ENCODE measurements at places on chromosomes 5 and 9.

DNA sequence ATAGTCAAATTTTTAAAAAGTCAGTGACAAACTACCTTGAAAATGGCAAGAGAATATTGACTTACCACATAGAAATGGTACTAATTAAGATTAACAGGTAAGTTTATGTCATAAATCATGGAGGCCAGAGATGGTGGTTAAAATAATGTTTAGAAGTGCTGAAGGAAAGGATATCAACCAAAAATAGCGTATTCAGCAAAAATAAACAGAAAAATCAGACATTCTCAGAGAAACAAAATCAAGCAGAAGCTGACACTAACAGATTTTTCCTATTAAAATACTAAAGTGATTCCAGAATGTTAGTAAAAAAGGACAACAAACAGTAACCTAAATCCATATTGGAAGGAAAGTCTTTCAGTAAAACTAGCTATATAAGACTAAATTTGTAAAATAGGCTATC, 959.9 kb upstream of the CDH10 start:
- no peak for DNase-seq
- H3K4me1 ChIP-seq: no peaks in the 10 kb centered on the region

DNA sequence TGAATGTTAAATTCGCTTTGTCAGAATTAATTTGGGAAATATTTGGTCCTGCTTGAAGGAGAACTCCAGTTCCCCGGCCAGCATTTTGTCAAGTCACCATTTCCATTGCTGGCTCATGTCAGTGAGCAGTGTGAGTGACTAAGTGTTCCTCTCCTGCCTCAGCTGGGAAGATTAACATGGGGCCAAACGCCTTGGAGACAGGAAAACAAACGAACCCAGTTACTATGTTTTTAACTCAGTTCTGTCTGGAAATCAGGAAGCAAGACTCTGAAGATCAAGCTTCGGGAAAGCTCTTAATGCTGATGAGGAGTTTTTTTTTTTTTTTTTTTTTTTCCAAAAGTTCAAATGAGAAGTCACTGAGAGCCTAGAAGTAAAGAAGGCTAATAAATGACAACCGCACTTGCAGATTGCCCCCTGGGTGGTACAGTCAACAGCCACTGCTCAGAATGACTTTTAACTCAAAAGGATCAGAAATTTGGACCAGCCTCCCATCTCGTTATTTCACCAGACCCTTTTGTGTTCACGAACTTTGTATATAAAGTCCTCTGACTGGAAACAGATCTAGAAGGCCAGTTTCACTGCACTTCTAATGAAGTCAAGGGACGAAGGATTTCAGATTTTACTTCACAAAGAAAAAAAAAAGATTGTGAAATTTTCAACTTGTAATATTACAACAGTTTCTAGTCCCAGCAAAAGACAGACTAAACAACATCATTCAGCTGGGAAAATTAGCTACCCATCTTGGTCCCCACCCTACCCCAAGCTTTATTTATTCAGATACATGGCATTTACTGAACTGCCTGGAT, 121.3 kb downstream of the LHFPL2 start:
- H3K4me1 ChIP-seq: peaks cover 42% of the 10 kb centered on the region
- H3K27ac ChIP-seq: peak overlapping the region; percentile 92
- no peaks in the 10 kb centered on the region for H3K27me3 ChIP-seq
- H3K4me3 ChIP-seq: no peak overlapping the region

DNA sequence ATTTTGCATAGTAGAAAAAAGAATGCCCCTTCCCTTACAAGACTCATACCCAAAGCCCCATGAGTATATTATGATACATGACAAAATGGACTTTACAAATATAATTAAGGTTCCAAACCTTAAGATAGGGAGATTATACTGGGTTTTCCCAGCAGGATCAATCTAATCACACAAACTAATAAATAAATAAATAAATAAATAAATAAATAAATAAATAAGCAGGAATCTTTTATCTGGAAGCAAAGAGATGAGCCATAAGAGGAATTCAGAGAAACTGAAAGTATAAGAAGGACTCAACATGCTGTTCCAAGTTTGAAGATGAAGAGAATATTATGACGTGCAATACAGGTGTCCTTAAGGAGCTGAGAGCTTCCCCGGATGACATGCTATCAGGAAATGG, 1174.5 kb downstream of the DTWD2 start:
- H3K27ac ChIP-seq: no peak overlapping the region
- H3K36me3 ChIP-seq: no peaks in the 10 kb centered on the region
- H3K27me3 ChIP-seq: no peaks in the 10 kb centered on the region
- no peak overlapping the region for H3K4me3 ChIP-seq

DNA sequence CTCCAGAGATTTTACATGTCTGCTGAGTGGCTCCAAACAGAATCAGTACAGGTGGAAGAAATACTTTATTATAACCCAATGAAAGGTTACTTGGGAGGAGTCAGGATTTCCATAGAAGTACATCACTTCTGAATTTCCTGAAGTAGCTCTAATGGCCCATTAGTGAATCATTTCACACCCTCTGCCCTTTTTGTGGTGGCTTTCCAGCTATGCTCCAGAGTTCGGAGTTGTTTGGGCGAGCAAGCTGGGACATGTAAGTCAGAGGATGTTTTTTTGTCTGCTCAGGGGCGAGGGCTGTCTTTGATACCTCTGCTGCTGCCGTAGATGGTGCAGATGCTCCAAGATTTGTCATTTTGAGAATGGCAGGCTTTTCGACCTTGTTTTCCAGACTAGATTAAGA, 226.1 kb downstream of the GOLPH3 start:
- H3K27ac ChIP-seq: peak overlapping the region; percentile 11
- H3K27me3 ChIP-seq: no peaks in the 10 kb centered on the region
- no peak overlapping the region for H3K4me3 ChIP-seq
- no peaks in the 10 kb centered on the region for H3K36me3 ChIP-seq
- peaks cover 5% of the 10 kb centered on the region for H3K4me1 ChIP-seq

DNA sequence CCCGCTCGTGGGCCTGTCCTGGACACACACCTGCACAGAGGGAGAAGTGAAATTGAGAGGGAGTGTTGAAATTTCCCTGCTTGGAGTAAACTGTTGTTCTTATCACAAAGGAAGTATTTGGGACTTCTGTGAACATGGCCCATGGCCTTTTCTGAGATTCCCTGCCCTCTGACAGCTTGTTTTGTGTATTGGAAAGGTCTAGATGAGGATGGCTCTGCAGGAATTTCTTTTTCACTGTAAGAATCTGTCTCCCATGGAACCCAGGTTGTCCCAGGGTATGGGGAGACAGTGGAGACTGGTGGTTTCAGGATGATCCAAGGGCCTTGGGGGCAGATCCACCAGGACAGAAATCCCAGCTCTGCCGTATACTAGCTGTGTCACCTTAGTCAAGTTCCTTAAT, 121.8 kb downstream of the ARHGAP26 start:
- no peak overlapping the region for H3K4me3 ChIP-seq
- no peak for DNase-seq
- peaks cover 3% of the 10 kb centered on the region for H3K36me3 ChIP-seq

GRCh38 chr9:121261755-121262154, 6.2 kb upstream of the GSN start:
- no peak overlapping the region for H3K4me3 ChIP-seq
- no peaks in the 10 kb centered on the region for H3K36me3 ChIP-seq
- H3K27me3 ChIP-seq: no peaks in the 10 kb centered on the region
- peak overlapping the region; percentile 14 for H3K27ac ChIP-seq
- no peaks in the 10 kb centered on the region for H3K4me1 ChIP-seq
- no peak for DNase-seq

DNA sequence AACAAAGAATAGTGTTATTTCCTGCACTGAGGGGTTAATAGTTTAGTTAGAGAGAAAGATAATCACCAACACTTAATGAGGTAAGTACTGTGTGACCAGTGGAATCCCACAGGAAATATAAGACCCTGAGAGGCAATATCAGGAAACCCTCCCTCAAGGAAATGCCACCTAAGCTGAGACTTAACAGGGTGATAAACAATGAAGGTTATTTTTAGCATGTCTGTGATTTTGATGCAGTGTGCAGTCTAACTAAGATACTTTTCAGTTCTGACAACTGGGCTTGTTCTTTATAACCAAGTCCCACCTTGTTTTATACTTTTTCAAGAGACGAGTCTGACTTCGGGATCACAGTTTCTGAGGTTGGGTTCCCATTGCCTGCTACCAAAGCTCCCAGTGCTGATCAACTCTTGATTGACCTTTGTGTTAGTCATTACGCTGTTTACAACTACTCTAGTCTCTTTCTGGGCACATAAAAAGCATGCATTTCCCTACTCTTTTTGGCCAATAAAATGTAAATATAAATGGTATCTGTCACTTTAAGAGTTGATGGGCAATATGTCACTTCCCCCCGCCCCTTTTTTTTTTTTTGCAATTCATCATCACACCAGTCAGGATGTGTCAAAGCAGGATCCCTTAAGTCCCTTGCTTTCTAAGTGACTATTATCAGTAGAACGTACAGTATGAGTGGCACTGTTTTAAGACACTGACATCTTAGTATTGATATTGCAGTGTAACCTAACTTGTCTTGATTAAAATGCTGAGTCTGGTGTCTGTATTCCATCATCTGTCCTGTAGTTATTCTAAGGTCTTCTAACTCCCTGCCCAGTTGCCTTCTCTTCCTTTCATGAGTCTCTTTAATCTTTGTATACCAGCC, 31.4 kb downstream of the C6 start:
- peaks cover 20% of the 10 kb centered on the region for H3K4me1 ChIP-seq
- H3K27me3 ChIP-seq: no peaks in the 10 kb centered on the region

- H3K4me1 ChIP-seq: no peaks in the 10 kb centered on the region
- H3K27ac ChIP-seq: no peak overlapping the region
These were observed 46.8 kb downstream of the CYSTM1 start for GRCh38 chr5:140221697-140222223.

DNA sequence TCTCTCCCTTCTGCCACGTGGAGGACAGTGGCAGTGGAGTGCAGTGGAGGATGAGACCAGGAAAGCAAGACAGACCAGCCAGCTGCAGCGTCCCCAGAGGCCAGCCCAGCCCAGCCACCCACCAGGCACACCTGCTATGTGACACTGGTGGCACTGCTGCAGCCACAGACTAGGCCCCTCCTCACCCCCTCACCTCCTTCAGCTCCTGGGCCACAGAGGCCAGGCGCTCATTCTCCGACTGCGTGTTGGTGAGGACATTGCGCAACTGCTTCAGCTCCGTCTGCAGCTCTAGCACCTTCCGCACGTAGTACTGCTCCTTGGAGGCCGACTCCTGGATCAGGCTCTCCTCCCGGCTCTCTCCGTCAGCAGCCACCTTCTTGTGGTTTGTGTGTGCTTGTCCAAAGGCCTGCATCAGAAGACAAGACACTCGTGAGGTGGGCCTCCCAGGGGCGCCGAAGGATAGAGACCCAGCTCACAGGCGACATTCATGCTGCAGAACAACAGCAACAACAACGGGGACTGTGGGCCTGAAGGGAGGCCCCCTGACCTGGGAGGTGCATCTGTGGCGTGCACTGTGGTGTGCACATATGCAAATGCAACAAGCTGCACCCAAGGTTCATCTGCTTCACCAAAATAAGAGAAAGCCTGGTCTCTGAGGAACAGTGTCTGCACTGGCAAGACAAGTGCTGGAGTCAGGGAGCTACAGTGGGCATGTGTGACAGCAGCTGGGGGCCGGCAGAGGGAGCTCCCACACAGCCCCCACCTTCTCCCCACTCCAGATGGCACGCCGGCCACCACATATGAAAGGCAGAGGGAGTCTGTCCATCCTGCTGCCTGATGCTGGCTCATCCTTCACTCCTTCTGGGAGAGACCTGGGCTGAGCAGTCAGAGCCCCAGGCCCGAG, 35.5 kb downstream of the BICD2 start:
- H3K4me1 ChIP-seq: peaks cover 36% of the 10 kb centered on the region
- peaks cover 40% of the 10 kb centered on the region for H3K36me3 ChIP-seq
- no peak for DNase-seq
- no peaks in the 10 kb centered on the region for H3K27me3 ChIP-seq
- H3K27ac ChIP-seq: no peak overlapping the region

- no peaks in the 10 kb centered on the region for H3K4me1 ChIP-seq
- no peaks in the 10 kb centered on the region for H3K27me3 ChIP-seq
- no peak for DNase-seq
- peaks cover 56% of the 10 kb centered on the region for H3K36me3 ChIP-seq
These were observed 45.3 kb downstream of the SLC36A1 start for GRCh38 chr5:151492729-151493128.

DNA sequence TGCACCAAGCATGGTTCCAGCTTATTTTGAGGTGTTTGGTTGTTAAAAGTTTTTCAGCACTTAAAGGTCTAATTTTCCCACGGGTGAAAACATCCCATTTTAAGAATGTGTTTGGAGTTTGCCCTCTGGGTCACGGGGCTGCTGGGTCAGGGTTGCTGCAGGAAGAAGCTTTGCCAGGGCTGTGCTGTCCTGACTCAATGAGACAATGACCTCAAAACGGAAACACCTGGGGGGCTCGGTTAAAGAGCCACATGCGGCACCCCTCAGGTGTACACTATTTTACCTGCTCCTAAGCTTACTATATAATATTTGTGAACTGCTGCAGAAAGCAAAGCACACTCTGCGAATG, 27.6 kb downstream of the UBE2QL1 start:
- H3K4me1 ChIP-seq: no peaks in the 10 kb centered on the region
- H3K4me3 ChIP-seq: no peak overlapping the region
- H3K36me3 ChIP-seq: no peaks in the 10 kb centered on the region

DNA sequence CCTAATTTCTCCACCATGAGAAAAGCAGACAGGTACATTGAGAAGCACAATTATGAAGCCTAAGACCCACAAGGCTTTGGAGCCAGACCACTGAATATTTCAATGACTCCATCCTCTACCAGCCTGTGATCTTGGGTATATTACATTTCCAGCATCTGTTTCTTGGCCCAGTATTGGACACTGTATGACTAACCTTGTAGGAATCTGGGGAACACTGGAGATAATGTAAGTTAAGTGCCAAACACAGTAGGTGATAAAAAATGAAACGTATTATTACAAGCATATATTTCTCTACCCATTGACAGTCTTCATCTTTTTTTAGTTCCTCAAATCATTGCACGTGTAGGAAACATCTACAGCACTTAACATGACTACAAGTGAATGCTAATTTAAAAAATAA, 28.6 kb upstream of the FEM1C start:
- no peaks in the 10 kb centered on the region for H3K36me3 ChIP-seq
- no peak for DNase-seq
- no peaks in the 10 kb centered on the region for H3K27me3 ChIP-seq
- peak overlapping the region; percentile 86 for H3K27ac ChIP-seq
- H3K4me1 ChIP-seq: no peaks in the 10 kb centered on the region

GRCh38 chr9:89391585-89391984, 73.3 kb downstream of the SECISBP2 start:
- H3K4me3 ChIP-seq: no peak overlapping the region
- H3K36me3 ChIP-seq: peaks cover 93% of the 10 kb centered on the region
- no peaks in the 10 kb centered on the region for H3K27me3 ChIP-seq
- no peak overlapping the region for H3K27ac ChIP-seq
- DNase-seq: no peak

GRCh38 chr9:21668516-21668915, 133.9 kb upstream of the MTAP start:
- no peak overlapping the region for H3K4me3 ChIP-seq
- no peaks in the 10 kb centered on the region for H3K27me3 ChIP-seq
- no peak overlapping the region for H3K27ac ChIP-seq

DNA sequence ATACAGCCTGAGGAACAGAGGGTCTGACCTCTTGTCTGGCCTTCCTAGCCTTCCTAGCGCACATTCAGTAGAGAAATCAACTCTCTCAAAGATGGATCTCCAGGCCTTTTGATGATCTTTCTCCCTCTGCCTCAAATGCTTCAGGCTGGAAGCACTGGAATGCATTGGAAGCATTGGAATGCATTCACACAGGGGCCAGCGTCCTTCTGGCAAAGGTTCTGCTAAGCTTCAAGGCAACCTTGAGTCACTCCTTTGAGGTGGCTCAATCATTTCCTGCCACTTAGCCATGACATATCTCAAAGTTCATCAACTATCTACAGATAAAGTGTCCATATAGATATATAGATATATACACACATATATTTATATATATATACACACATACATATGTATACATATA, 42.9 kb downstream of the OR2K2 start:
- no peak overlapping the region for H3K27ac ChIP-seq
- no peak overlapping the region for H3K4me3 ChIP-seq
- no peaks in the 10 kb centered on the region for H3K27me3 ChIP-seq
- DNase-seq: no peak

Measured in tibial nerve (tissue), 4 donors.